ENCODE measurements at places on chromosomes 11 and 22.

- DNase-seq: no peak
These were observed 31.4 kb downstream of the NUMA1 start for GRCh38 chr11:72048766-72049460.

DNA sequence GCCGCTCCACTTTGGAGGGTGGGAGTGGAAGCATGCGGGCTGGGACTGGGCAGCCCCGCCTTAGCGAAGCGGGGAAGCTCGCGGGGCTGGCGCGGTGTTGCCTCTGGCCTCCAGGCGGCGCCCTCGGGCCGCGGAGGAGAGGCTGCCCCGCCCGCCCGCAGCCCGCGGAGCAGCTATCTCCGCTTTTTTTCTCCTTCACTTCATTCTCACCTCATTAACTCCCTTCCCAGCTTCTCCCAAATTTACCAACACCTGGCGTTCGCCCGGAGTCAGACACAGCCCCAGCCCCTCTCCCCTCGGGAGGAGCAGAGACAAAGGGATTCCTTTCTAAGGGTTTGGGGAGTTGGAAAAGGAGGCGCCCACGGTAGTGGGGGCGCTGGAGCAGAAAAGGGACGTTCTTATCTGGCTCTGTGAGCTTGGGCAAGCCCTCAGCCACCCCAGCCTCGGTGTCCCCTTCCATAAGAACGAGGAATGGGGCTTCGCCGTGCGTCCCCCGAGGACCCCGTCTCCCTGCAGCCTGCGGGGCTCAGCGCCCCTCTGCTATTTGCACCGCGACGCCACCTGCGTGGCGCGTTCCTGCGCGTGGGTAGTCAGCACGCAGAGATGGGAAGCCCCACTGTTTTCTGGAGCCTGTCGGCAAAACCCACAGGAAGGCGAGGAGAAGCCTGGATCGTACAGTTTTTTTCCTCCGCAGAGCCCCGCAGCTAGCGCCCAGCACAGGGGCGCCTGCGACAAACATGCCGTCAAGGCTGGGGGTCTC lies 1.5 kb upstream of the WNT11 start:
- no peak for DNase-seq

- DNase-seq: no peak
These were observed 101.0 kb downstream of the ME3 start for GRCh38 chr11:86571273-86571948.

- no peak for DNase-seq
These were observed 45.4 kb downstream of the TIMP3 start for GRCh38 chr22:32846780-32847491.
